AG09319 (cell line): ENCODE measurements at places on chromosomes 4 and X.
A peak's percentile ranks its signal among the peaks of the same experiment; 100 is the strongest.

DNA sequence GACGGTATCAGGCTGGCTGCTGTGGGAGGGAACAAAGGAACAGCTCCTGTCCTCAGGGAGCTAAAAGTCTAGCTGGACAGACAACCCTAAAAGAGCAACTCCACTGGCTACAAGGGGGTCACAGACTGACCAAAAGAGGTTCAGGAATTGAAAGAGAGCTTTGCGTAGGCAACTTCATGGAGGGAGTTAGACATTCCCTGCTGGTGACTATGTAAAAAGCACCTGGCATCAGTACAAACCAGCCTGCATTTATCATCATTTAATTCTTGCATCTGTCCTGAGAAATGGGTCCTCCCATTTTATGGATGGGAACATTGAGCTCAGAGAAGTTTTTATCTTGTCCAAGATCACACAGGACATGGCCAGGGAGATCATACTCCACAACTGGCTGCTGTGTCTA is 1.4 kb upstream of the LGI2 start:
- no peak for DNase-seq

- DNase-seq, result no peak
Observed at GRCh38 chr4:147582386-147583060, 34.7 kb upstream of the TMEM184C start.

- DNase-seq, result no peak
Observed at GRCh38 chrX:71650333-71650969, 16.9 kb upstream of the LOC101059915 start.

DNA sequence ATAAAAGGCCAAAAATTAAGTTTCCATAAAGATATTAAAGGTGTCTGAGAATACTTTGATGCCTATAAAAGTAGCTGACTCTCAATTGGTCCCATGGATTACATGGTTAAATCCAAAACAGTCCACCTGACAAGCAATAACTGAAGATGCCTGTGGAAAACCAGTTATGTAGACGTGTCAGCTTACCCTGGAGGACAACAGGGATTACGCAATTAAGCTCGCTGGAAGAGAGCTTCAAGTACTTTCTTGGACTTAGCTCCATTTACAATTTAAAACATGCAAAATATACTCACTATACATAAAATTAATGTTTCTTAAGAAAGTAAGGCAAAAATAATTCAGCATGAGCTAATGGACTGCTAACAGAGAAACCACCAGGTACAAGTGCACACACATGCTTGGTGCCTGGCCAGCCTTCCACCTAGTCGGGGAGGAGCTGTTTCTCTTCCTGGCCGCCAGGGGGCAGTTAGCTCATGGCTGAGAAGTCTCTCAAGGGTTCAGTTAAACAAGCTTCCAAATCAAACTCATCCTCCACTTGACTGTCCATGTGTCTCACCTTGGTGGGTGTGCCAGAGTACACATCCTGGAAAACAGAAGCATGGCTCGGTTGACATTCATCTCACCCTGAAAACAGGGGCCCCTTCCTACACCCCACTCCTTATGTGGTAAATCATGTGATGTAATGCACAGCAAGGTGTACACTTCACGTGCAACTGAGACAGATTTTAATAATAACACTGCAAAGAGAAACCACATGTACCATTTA is 9.2 kb upstream of the FAM53A start:
- DNase-seq, result peak; percentile 40

DNA sequence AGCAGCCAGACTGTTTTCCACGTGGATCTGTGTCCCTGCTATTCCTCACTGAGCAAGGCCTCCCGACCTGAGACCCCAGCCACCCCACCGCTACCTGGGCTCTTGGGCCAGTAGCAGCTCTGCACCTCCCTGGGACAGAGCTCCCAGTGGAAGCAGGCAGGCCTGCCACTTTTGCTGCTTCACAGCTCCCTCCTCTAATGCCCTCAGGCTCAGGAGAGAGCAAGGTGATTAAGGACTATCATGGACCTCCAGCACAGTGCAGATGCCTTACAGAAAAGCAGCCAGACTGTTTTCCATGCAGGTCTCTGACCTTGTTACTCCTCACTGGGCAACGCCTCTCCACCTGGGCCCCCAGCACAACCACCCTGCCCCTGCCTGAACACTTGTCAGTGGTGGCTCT is 37.0 kb downstream of the AWAT2 start:
- no peak for DNase-seq

GRCh38 chr4:113566015-113566795 is 195.3 kb downstream of the CAMK2D start:
- DNase-seq, result no peak

DNA sequence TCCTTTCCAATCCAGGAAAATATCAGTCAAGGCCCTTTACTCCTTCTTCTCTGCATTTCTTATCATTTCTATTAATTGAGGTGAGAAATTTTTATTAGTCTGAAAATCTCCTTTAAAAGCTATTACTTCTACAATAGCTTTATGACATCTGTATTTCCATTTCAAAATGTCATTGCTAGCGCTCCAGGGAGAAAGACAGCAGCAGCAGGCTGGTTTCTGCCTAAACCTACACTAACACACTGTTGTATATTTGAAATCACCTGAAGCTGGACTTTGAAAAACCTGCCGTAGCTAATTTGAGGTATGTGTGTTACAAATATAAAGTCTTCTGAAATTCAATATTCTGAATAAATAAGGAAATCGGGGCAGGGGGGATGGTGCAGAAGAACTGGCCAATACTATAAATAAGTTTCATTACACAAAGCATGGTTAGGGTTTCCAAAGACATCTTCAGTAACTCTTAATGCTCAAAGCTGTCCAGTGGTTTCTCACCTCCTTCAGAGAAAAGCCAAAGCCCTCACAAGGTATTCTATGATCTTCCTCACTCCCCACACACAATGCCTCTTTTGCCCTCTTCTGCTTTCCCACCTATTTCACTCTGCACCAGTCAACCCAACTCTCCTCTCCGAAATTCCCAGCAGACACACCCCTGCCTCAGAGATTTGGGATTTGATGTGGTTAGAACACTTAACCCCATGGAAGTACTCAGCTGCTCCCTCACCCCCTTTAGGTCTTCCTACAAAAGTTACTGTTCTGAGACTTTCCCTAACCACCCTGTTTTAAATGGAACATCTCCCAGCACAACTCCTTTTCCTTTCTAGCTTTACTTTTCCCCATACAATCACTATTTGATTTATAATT is 122.7 kb downstream of the PPP3CA start:
- DNase-seq, result no peak
